Omental fat pad (tissue), 4 donors: ENCODE measurements at places on chromosomes 7 and 10.

- DNase-seq, result no peak
Measured at GRCh38 chr10:60675236-60675635, 103.0 kb upstream of the CDK1 start.

GRCh38 chr7:55641273-55641691, 69.0 kb upstream of the VOPP1 start:
- no peak for DNase-seq

DNA sequence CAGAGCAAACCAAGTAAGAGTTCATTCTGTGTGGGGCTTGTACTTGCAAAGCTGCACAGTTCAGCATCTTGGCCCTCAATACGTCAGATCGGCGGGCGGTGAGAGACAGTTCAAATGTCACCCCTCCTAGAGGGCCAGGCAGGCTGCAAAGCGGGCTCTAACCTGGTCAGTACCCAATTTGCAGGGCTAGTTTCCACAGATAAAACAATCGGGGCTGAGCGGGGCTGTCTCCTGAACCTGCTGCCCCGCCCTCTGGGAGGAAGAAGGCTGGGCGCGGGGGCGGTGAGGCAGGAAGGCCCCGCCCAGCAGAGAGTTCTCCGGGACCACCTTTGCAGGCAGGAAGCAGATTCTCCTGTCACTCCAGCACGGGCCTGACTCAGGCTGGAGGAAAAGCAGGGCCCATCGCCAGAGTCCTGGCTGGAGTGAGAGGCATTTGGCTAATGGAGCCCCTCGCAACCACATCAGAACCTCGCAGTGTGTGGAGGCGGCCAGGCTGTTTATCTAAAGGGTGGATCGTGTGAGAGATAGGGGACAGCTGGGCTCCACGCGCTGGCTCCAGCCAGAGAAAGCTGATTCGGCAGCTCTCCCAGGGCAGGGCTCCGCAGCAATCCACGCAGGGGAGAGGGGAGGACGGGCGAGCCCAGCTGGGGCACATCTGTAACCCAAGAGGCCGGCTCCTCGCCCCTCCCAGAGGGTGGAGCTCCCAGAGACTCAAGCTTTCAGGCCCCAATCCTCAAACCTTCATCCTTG, 83.1 kb downstream of the SH3PXD2A start:
- peak; percentile 53 for DNase-seq

DNA sequence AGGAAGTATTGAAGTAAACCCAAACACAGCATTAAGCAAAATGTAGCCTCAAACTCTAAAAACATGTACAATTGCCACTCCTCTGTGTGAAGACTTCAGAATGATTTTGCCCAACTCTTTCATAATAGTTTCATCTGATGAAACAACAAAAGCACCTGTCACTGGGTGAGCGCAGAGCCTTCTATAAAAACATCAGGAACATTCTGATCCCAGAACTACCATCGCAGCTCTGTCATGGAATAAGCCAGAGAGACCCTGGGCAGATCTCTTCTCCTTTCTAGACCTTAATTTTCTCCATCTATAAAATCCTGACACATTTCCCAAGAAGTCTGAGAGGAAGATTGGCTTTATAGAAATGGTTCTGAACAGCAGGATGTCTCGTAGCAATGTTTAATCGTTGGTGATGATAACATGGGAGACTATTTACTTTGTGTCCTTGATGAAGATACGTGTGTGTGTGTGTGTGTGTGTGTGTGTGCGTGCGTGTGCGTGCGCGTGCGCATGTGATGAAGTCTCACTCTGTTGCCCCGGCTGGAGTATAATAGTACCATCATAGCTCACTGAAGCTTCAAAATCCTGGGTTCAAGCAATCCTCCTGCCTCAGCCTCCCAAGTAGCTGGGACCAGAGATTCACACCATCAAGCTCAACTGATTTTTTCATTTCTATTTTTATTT, 198.0 kb downstream of the KIAA1217 start:
- DNase-seq, result no peak

DNA sequence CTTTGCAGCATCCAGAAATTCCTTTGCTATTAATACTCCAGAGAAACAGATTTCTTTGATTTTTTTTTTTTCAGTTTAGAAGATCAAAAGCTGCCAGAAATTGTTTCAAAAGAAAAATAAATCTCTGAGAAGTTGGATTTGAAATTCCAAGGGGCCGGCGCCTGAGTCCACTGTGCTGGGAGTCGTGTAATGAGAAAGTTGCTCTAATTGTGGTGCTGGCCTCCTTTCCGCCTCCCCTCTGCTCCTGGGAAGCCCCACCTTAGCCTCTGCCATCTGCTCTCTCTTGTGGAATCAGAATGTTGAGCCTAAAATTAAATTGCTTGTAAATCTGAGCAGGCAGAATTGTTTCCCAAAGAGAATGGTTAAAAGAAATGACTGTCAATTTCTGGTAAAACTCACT, 93.3 kb downstream of the EMX2 start:
- no peak for DNase-seq

GRCh38 chr10:31263903-31264302, 55.1 kb upstream of the ZEB1 start:
- DNase-seq, result no peak

DNA sequence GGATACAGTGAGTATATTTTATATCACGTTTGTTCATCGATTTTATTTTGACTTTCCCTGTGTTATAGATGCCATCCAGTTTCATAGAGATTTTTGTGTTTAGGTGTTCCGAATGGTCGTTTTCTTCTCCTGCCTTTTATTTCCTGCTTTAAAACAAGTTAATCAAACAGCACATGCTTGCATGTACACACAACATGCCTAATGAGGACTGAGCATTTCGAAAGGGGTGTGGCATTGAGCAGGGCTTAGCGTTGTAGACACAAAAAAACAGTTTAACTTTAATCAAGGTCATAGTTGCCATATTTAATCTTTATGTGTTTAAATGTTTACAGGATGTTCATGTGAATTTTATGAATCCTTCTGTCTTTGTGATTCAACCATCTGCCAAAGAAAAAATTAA, 430.5 kb upstream of the GALNT17 start:
- no peak for DNase-seq

GRCh38 chr10:75611993-75612372, 180.6 kb downstream of the LRMDA start:
- no peak for DNase-seq

GRCh38 chr7:2710286-2710655, 22.3 kb downstream of the AMZ1 start:
- no peak for DNase-seq

- DNase-seq, result no peak
Measured at GRCh38 chr7:71739520-71740173, 607.7 kb downstream of the GALNT17 start.

- DNase-seq, result no peak
Measured at GRCh38 chr10:127415901-127416581, 133.1 kb upstream of the NPS start.

DNA sequence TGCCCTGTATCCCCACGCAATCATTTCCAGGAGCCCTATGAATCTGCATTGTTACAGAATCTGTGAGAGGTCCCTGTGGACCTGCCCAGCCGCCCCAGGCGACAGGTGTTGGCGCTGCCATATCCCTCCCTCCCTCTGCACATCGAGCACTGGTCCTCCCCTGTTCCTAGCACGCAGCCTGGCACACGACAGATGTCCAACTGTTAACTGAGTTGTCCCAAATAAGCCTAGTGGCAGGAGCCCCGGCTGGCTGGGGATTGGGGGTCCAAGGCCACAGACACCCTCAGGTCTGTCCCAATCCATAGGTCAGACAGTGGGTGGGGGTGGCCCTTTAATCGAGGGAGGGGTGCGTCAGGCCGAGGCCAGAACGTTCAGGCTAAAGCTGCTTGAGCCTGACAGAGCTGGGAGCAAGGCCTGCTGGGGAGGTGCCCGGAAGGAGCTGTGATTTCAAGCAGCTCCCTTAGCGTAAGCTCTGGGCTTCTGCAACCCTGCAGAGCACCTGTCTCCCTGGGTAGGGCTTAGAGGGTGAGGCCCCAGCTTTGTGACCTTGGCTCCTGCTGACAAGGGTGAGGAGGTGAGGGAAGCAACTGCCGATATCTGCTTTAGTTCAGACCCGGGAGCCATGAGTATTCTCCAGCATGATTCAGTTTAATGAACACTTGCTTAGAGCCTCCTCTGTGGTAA, 40.1 kb downstream of the ADRA2A start:
- DNase-seq, result no peak

- no peak for DNase-seq
Measured at GRCh38 chr7:99693427-99694200, 13.8 kb upstream of the CYP3A5 start.

GRCh38 chr10:110486680-110487410, 10.9 kb upstream of the DUSP5 start:
- no peak for DNase-seq

GRCh38 chr7:8296362-8296659, 34.3 kb upstream of the ICA1 start:
- DNase-seq, result no peak

- no peak for DNase-seq
Measured at GRCh38 chr7:67462781-67463191, 466.2 kb downstream of the TYW1 start.

GRCh38 chr10:86664341-86665217, 3.7 kb upstream of the LDB3 start:
- DNase-seq, result no peak

- no peak for DNase-seq
Measured at GRCh38 chr10:129085811-129086210, 381.2 kb upstream of the MGMT start.

DNA sequence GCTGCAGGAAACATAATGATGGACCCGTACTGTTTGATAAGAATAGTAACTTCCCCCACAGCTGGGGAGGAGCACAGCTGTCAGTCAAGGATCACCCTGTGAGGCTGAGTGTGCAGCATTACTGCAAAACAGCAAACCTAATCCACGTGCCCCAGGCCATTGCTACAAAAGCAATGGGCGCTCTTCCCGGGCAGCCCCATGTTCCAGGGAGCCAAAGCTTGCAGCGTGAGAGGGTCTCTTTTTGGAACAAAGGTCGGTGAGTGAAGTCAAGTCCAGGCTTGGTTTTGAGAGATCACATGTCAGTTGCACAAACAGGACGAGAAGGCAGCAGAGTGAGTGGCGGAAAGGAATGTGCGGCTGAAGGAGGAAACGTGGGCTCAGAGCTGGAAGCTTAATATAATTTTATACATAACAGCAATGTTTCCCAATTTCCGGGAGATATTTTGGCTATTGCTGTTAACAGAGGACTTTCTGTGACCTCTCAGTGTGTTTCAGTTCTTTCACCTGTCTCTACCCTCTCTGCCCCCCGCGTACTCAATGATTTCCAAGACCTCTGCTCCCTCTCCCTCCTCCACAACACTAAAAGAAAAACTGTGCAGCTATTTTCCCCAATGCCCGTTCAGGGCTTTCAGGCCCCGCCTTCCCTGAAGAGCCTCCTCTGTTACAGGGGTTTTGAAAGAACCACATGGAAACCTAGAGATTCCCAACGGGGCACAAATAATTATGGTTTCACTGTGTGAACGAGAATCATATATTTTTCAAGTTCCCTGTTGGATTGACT, 128.9 kb downstream of the MTPAP start:
- DNase-seq, result no peak

DNA sequence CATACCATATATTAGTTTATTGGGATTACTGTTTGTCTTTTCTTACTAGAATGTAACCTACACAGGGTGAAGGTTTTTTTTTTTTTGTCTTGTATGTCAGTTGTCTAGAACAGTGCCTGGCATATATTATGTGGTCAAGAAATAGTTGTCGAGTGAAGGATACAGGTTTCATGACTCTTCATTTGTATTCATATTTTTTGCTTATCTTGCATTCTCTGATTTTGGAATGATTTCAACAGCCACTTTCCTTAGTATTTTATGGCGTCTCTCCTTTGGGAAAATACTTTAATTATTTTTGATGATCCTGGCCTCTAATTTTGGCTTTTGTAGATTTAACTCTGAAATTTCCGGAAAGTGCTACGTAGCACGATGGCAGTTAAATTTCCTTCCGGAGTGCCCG, 12.4 kb downstream of the RBM33 start:
- no peak for DNase-seq

DNA sequence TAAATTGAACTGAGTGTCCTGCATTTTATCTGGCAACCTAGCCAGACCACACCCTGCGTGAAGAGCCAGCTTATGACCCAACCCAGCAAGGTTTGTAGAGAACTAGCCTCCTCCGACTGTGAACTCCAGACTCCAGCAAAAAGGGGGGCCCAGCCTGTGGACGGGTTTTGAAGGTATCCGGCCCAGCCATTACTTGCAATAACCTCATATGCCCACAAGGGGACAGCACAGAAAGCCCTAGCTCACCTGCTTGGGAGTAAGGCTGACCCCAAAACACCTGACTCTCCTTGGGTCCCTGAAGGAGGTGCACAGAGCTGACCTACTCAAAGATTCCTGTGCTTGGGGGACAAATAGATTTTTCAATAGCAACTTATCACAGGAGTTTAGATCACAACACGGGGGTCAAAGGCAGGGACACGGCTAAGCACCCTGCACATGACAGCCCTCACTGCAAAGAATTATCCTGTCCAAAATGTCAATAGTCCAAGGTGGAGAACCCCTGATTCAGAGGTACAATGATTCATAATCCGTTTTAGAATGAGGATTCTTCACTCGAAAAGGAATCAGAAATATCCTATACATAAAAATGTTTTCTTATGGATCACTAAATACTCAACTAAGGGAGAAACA, 4.6 kb downstream of the TRPV6 start:
- DNase-seq, result no peak

GRCh38 chr10:6924166-6924565, 344.1 kb upstream of the PRKCQ start:
- DNase-seq, result no peak

GRCh38 chr10:6580279-6581029, 378 bp upstream of the PRKCQ start:
- peak; percentile 32 for DNase-seq

- no peak for DNase-seq
Measured at GRCh38 chr10:109966961-109967738, 40.6 kb upstream of the ADD3 start.

GRCh38 chr10:43170491-43170890, 32.2 kb downstream of the CSGALNACT2 start:
- no peak for DNase-seq

- DNase-seq, result no peak
Measured at GRCh38 chr10:34190580-34190979, 624.5 kb downstream of the PARD3 start.

GRCh38 chr7:116986611-116987565, 33.6 kb downstream of the ST7 start:
- DNase-seq, result no peak

- no peak for DNase-seq
Measured at GRCh38 chr10:124005991-124006392, 87.4 kb downstream of the CHST15 start.
